MV-4-11 (cell line): ENCODE measurements at places on chromosomes 3 and 15.

DNA sequence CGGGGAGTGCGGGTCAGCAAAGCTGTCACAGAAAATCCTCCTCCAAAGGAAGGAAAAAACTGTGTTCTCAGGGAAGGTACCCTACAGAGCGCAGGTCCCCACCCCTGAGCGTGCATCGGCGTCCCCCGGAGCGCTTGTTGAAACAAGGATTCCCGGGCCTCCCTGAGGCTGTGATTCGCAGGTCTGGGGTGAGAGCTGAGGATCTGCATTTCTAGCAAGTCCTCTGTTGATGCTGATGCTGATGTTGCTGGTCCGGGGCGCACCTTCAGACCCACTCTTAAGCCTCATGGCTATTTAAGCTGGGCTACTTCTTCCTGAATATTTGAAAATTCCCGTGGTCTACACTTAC, 226.2 kb upstream of the IGF1R start:
- no peak for DNase-seq

DNA sequence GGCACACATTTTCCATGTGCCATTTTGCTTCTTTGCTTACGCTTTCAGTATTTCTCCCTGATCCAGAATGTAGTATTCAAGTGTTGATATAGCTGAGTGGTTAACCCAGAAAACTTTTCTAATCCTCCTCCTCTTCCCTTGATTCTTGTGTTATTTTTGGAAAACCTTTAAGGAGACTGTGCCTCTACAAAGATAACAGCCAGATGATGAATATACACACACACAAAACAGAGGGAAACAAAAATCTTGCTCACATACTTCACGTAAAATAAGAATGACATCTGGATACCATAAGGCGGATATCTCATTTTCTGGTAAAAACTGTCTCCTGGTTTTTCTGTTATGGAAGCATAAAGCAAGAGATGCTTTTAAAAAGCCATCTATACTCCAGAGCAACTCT, 295.8 kb upstream of the THBS1 start:
- DNase-seq = no peak

- DNase-seq = no peak
These were observed 248.1 kb downstream of the LRRN1 start for GRCh38 chr3:4047366-4047765.

DNA sequence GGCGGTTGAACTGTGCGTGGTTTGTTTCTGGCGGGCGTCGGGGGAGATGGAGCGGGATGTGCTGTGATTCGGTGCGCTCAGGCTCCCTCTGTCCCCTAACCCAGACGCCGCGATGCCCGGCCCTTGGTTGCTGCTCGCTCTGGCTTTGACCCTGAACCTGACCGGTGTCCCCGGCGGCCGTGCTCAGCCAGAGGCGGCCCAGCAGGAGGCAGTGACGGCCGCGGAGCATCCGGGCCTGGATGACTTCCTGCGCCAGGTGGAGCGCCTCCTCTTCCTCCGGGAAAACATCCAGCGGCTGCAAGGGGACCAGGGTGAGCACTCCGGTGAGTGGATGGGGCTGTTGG, 1.2 kb downstream of the TRH start:
- DNase-seq = no peak

- DNase-seq = no peak
These were observed 1.7 kb downstream of the TM4SF19 start for GRCh38 chr3:196336319-196337145.

DNA sequence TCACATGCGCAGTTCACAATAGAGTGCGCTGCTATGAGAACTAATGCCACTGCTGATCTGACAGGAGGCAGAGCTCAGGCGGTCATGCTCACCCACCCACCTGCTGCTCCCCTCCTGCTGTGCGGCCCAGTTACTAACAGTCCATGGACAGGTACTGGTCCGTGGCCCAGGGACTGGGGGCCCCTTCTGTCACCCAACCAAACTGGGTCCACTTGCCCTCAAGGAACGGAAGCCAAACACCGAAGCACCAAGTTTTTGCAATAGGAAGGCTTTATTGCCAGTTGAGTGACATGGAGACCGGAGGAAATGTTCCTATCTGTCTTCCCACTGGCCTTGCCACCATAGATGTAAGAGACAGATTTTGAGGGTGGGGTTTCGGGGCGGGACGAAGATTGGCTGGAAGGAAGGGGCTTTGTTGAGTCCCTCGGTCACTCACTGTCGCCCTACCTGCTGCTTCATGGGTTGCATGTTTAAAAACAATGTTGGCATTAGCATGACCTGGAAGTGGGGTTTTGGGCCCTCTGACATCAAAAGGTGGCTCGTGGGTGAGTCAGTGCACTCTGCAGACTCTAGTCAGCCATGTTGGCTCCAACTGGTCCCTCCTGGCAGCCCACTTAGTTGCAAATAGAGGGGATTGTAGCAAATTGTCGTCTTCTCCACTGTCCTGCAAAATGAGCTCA, 141.0 kb downstream of the TJP1 start:
- DNase-seq = no peak

GRCh38 chr3:172707967-172708366, 2.9 kb downstream of the NCEH1 start:
- no peak for DNase-seq

- no peak for DNase-seq
These were observed 270.3 kb upstream of the CFAP20DC start for GRCh38 chr3:59320080-59320479.

- DNase-seq = peak; percentile 41
These were observed 91.1 kb upstream of the MITF start for GRCh38 chr3:69648126-69648525.

GRCh38 chr3:51721062-51721745, 14.3 kb downstream of the GRM2 start:
- DNase-seq = peak; percentile 47

- DNase-seq = no peak
These were observed 58.1 kb upstream of the AGBL1 start for GRCh38 chr15:86021281-86022264.

DNA sequence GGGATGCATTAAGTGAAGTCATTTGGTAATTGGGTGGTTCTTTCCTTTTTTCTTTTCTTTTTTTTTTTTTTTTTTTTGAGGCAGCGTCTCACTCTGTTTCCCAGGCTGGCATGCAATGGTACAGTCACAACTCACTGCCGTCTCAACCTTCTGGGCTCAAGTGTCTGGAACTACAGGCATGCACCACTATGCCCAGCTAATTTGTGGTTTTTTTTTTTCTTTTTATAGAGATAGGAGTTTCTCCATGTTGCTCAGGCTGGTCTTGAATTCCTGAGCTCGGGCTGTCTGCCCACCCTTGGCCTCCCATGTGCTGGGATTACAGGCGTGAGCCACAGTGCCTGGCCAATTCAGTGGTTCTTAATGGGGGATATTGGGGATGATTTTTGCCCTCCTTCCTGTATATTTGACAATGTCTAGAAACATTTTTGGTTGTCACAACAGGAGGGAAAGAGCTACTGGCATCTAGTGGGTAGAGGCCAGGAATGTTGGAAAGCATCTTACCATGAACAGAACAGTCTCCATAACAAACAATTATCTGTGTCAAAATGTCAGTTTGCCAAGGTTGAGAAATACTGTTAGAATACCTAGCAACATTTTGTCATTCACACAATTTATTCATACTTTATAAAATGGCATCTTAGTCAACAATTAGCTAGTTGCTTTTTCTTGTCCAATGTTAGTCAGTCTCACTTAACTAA, 79.4 kb upstream of the CNTN3 start:
- no peak for DNase-seq

DNA sequence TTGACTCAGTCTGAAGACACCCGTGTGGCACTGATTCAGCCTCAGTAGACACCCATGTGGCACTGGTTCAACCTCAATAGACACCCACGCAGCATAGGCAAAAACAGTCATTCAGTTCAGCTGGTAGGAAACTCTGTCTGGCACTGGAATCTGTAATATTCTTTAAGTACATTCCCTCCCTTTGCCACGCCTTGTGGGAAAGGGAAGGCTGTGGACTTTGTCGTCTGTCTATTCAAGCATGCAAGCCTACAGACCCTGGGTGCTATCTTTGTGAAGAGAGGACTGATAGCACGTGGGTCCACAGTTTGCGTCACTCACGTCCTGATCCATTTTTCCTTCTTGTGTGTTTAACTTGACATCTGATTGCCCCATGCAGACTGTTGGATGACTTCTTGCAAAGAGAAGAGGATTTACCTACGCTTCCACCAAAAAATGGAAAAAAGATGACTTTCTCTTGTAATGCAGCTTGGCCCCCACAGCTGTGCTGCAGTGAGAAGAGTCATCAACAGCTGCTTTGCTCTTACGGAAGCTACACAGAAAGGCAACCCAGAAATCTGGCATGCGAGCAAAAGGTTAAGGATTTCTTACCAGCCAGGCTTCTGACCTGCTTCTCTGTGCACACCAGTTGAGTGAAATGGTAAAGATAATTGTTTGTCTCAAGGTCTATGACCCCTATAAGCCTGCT, 278.1 kb downstream of the ULK4 start:
- DNase-seq = no peak

- DNase-seq = no peak
These were observed at the start of gene ARMC8 for GRCh38 chr3:138187296-138188012. TSS of gene ARMC8 (plus strand) at chr3:138187301. CDS start at chr3:138187555, 254 bp downstream.

- no peak for DNase-seq
These were observed 62.5 kb downstream of the POLQ start for GRCh38 chr3:121483290-121483689.

DNA sequence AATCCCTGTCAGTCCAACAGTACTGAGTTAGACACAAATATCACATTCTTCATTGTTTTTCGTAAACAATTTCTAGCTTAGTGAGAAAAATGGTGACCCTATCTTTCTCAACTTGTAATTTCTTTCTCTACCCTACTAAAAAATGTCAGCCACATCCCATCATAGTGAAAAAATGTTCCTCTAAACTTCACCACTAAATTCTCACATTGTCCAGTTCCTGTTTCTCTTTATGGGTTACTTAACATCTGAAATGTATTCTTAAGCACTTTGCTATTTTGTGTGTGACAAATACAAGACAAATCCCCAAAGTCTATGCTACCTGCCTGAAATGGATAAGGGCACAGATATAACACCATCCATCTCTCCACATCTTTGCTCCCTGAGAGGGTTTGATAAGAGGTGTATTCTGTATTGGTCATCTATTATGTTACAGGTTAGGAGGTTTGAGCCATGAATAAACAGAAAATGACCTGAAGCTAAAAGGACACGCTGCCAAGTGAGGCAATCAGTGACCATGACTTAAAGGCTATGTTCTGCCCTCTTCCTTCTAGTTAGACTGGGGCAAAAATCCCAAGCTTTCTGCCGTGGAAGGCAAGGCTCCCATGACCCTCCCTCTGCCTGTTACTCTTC, 118.2 kb downstream of the GADL1 start:
- DNase-seq = peak; percentile 62

- DNase-seq = peak; percentile 34
These were observed 235.1 kb downstream of the CD47 start for GRCh38 chr3:107855710-107856109.

DNA sequence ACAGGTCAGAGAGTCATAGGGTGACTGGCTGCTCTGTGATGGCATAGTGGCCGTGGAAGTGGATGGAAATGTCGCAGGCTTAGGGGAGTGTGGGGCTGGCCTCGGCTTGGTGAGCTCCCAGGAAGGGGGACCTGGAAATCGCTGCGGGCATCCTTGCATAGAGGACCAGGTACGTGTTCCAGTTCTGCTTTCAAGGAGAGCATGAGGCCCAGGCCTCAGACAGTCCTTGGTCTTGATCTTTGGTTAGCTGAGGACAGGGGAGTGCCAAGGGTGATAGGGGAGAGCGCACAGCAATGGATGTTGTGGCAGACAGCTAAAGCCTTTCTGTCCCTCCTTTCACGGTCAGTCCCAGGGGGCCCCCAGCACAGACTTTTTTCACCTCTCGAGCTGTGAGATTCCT, 110.5 kb downstream of the SNRPN start:
- DNase-seq = no peak

DNA sequence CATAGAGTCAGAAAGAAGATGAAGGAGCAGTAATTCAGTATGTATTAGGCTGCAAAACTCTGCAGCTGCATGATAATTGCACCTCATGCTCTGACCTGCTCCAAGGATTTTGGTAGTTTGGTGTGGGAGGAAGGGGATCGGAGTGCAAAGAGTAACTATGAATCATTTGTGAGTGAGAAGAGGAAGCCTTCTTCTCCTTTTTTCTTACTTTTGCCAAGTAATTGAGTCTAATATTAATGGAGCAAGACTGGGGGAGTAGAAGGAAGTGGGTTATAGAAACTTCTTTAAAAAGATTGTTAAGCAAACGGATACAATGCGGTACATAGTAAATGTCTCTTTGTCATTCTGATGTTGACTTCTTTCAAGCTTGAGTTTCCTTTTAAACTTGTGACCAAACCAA, 276.5 kb downstream of the EDEM1 start:
- DNase-seq = peak; percentile 97

DNA sequence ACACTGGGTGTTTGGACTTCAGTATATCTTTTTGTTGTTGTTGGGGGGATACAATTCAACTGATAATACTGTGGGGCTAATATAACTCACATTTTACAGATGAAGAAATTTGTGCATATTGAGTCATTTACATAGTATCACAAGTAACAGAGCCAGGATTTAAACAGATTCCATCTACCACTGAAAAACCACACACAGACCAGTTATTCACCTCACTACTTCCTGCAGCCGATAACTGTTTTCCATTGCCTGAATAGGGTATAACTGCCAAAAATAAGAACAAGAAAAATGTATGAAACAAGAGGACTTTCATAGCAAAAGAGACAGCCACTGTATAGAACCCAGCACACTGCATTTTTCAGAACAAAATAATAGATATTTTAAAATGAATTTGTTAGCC, 215.8 kb upstream of the CNTN6 start:
- no peak for DNase-seq

- DNase-seq = peak; percentile 56
These were observed 18.6 kb downstream of the ZDHHC19 start for GRCh38 chr3:196192524-196193051.

GRCh38 chr3:122679882-122680474, 661 bp upstream of the PARP14 start:
- no peak for DNase-seq

- DNase-seq = no peak
These were observed 48.5 kb upstream of the TNIK start for GRCh38 chr3:171508676-171509075.

DNA sequence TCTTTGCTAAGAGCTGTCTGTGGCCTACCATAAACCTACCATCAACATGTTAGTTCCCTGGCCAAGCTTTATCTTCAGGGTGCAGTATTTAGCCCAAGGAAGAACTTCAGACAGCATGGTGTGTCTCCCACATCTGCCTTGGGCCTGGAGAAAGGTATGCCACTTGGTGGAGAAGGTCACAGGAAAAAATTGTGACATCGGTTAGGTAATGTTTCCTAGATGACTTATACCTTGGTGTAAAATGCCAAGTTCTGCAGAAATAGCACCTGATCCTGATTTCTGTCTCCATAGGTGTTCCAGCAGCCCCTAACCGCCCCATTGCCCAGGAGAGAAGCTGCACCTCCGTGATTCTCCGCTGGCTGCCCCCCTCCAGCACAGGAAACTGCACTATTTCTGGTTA, 33.0 kb upstream of the UMPS start:
- no peak for DNase-seq
